Activated naive CD8-positive, alpha-beta T cell treated with anti-CD3 and anti-CD28 coated beads, Interleukin-2, amount 50 U/mL, for 16 hours (primary cell): ENCODE measurements at places on chromosomes 3 and 15.

GRCh38 chr3:14267976-14268375 lies 89.4 kb downstream of the LSM3 start:
- DNase-seq: no peak

- no peak for DNase-seq
Observed at GRCh38 chr3:178743297-178743696, 207.1 kb downstream of the KCNMB2 start.

DNA sequence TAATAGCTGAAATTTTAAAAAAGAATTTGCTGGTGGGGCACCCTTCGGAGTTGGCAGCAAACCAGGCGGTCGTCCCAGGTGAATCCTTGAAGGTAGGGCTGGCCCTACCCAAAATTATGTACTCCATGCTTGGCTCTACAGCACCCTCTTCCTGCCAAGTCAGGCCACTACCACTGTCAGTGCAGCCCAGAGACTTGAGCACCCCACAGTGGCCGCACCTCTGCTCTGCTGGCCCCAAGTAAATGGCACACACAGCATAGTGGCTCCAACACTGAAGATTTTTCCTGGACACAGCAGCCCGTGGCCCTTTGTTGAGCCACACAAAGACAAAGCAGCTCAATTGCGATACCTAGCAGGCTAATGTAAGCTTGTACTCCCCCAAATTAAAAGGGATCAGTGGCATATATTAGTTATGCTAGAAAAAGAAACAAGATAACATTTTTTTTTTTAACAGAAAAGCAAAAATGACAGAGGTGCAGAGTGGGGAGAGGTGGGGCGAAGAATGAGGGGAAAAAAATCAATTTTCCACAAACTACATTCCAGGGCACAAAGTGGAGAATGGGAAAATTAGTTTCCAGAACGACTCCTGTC lies 250.5 kb downstream of the UACA start:
- no peak for DNase-seq

GRCh38 chr15:71511796-71512681 lies 298.3 kb upstream of the NR2E3 start:
- DNase-seq: no peak

DNA sequence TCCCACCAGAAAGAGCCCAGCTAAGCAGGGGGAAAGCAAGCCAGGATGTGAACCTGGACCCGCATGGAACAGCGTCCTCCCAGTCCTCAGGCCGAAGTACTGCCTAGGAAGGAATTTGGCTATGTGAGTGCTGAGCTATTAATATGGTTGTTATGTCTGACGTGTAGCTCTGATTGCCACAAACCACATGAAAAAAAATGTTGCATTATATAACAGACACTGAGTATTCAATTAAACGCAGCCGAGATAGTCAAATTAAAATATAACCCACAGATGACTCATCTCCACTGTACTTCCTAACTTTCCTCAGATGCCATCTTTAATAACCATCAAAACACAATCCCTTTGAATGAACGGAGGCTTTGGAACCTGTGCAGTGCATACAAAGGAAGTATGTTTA lies 111.1 kb downstream of the GABRB3 start:
- DNase-seq: no peak

DNA sequence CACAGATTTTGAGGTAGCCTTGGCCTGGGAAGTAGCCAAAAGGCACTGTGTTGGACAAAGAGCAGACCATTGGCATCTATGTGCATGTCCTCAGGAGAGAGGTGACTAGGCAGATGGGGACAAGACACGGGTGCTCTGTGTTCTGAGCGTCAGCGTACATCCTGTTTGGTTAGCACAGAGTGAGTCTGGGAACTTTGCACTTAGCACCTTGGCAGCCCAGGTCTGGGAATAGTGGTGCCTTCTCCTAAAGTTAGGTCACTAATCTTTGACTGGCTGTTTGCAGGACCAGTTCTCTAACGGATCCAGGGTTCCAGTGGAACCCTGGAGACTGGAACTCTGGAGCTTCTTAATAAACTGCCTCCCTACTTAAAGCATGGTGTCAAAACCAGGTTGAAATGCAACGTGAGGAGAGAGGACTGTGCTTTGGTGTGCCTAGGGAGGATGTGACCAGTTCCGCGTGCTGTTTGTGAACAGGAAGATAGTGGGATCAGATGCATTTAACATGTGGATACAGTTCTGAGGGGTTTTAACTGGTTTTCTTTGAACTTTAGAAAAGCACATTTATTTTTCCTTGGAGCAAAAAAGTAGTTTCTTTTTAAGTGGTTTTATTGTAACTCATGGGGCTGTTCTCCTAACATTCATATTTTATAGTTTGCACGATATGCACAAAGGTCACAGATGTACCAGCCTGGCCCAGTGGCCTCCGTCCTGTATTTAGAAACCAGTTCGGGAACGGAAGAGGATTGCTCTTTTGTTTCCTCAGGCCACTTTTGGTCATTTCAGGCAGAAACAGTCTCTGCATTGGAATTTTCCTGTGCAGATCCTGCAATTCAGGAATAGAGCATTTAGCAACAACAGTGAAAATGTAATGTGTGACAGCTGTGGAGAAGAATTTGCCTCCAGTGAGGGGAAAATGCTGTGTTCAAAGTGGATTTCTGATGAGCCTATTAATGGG lies 48.8 kb downstream of the ABHD2 start:
- no peak for DNase-seq

- DNase-seq: no peak
Observed at GRCh38 chr15:55407498-55408011, 604 bp downstream of the CCPG1 start.

DNA sequence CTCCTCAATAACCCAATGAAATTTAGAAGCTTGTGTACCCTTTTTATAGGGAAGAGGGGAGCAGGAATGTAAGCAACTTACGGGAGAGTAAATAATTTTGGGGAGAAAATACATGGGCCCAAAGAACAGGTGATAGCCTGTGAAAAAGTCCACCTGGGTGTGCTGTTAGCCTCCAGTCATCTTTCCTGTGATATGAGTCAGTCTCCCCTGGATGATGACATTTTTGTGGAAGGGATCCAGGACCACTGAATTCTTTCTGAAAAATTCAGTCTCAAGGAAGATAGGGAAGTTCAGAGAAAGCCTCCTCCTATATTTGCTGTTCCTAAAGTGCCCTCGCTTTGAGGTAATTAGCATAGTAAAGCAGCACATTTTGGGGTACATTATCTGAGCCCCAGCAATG lies 149.8 kb downstream of the SQOR start:
- no peak for DNase-seq

DNA sequence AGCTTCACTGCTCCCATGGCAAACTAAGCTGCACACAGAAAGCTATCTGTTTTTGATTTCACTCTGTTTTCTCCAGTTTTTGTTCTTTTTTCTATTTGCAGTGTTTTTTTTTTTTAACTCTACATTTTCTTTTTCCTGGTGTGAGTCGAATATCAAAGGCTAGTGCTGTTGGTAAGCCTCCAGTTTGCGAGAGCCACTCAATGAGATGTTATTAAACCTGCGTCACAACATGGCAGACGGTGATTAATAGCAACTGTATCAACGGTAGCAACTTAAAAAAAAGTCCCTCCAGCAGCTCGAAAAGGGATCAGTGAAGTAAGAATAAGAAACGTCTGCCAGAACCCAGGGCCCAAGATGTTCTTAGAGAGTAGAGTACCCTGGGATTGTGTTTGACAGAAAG lies 84.1 kb downstream of the MEIS2 start:
- DNase-seq: no peak

- no peak for DNase-seq
Observed at GRCh38 chr15:70378126-70379031, 280.7 kb upstream of the TLE3 start.

GRCh38 chr3:50503504-50504342 lies at the start of gene CACNA2D2:
TSS of gene CACNA2D2 (minus strand) at chr3:50503634. CDS start at chr3:50503423, 211 bp downstream.
- DNase-seq: peak; percentile 17

- DNase-seq: no peak
Observed at GRCh38 chr3:30308131-30308530, 298.3 kb upstream of the TGFBR2 start.

GRCh38 chr15:75821786-75822345 lies 21.4 kb upstream of the UBE2Q2 start:
- no peak for DNase-seq
